Spleen (tissue), 13 donors: ENCODE measurements at places on chromosomes 1 and 21. TPM values are rescaled to one million over a fixed set of nuclear protein-coding genes. Genes with fewer than 3 reads are reported as not detected.

DNA sequence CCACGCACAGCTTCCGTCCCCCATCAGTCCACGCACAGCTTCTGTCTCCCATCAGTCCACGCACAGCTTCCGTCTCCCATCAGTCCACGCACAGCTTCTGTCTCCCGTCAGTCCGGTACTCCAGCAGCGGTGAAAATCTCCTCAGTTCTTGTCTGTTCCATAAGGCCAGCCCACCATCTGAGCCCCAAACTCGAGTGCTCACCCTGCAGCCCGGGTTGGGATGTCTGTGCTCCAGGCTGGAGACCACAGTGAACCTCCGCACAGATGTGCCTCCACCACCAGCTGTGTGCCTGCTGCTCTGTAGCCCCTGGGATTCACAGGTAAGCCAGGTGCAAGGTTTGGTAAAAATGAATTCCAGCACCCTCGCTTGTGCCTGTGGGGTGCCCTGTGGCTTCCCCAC lies 258.6 kb downstream of the NPHP4 start:
- H3K4me1 ChIP-seq, result no peaks in the 10 kb centered on the region
- H3K36me3 ChIP-seq, result no peaks in the 10 kb centered on the region
- no peak overlapping the region for H3K27ac ChIP-seq
- DNase-seq, result peak; percentile 37
- H3K4me3 ChIP-seq, result no peak overlapping the region

DNA sequence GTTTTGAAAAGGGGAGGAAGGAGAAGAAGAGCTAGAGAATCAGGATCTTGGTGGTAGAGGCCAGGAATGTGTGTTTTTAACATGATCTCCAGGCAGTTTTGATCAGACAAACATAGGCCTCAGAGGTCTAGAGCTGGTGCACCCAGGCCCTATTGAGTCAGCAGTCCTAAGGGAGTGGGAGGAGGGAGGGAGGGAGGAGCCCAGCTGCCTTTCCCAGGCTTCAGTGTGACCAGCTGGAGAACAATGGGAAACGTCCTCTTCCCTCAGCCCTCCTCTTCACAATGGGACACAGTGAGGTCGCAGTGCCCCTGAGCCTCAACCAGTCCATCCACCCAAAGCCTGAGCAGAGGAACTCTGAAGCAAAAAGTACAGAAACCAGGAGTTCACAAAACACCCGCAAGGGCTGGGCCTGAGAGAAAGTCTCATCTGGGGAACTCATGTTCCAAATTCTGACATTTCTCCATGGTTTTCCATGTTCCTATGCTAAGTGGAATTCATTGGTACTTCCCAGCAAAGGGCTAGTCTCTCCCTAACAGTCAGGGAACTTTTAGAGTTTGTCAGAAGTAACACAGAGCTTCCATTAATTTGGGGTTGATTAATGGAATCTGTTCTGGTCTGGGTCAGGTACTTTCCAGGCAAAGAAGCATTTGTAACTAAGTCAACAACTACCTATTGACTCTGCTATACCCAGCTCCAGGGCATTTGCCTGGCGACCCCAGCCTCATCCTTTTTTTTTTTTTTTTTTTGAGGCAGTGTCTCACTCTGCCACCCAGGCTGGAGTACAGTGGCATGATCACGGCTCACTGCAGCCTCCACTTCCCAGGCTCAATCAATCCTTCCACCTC lies 37.5 kb downstream of the ELAPOR1 start:
- no peaks in the 10 kb centered on the region for H3K36me3 ChIP-seq
- H3K4me1 ChIP-seq, result no peaks in the 10 kb centered on the region
- H3K4me3 ChIP-seq, result no peak overlapping the region

DNA sequence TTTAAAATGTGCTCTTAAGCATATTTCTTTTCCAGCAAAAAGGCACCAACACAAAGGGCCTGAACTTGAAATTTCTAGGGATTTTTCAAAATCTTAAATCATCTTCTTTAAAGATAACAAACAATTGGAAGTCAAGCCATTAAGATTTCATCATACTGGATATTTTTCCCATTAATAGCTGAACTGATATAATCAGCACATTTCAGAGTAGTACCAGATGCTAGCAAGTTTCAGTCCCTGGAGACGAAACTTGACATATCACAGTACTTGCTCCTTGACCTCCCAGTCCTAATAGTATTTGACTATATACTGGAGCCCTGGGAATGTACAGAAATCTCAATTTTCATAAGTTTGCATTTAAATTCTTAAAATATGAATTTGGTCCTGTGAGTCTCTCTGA lies 10.2 kb upstream of the CDC7 start:
- no peaks in the 10 kb centered on the region for H3K4me1 ChIP-seq
- DNase-seq, result no peak
- no peaks in the 10 kb centered on the region for H3K36me3 ChIP-seq
- H3K27ac ChIP-seq, result no peak overlapping the region
- H3K27me3 ChIP-seq, result no peaks in the 10 kb centered on the region

Gene PRDM16
- 0.51 TPM for total RNA-seq

Gene FLG
- not detected for total RNA-seq

- H3K27ac ChIP-seq, result peak overlapping the region; percentile 68
- H3K27me3 ChIP-seq, result no peaks in the 10 kb centered on the region
- peak overlapping the region; percentile 49 for H3K4me3 ChIP-seq
- H3K4me1 ChIP-seq, result no peaks in the 10 kb centered on the region
- DNase-seq, result no peak
Measured at GRCh38 chr1:177351361-177352108, 180.8 kb downstream of the BRINP2 start.

GRCh38 chr1:21293537-21294265 lies 3.4 kb upstream of the ECE1 start:
- peaks cover 4% of the 10 kb centered on the region for H3K36me3 ChIP-seq
- peak; percentile 86 for DNase-seq
- H3K27me3 ChIP-seq, result no peaks in the 10 kb centered on the region
- peak overlapping the region; percentile 92 for H3K27ac ChIP-seq

DNA sequence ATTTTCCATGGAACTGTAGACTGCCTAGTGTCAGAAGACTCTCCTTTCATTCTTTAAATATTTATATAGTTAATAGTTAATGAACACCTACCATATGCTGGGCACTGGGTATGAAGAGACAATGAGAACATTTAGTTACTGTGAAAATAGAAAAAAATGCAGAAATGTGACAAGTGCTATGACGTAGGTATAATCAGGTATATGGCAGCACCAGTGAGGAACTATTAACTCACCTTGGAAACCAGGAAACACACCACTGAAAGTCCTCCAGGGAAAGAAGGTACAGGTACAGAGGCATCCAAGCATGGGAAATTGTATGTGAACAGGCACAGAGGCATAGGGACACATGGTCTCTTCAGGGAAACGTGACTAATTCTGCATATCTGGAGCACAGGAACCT lies 42.3 kb downstream of the DPT start:
- H3K27ac ChIP-seq, result no peak overlapping the region
- H3K4me3 ChIP-seq, result no peak overlapping the region
- no peaks in the 10 kb centered on the region for H3K36me3 ChIP-seq
- H3K27me3 ChIP-seq, result no peaks in the 10 kb centered on the region

Gene NBPF3
- total RNA-seq, result 4.5 TPM

GRCh38 chr1:56627636-56628039 lies 17.5 kb upstream of the PRKAA2 start:
- H3K4me1 ChIP-seq, result no peaks in the 10 kb centered on the region
- no peak overlapping the region for H3K27ac ChIP-seq
- H3K4me3 ChIP-seq, result no peak overlapping the region
- H3K36me3 ChIP-seq, result no peaks in the 10 kb centered on the region
- peaks cover 10% of the 10 kb centered on the region for H3K27me3 ChIP-seq

DNA sequence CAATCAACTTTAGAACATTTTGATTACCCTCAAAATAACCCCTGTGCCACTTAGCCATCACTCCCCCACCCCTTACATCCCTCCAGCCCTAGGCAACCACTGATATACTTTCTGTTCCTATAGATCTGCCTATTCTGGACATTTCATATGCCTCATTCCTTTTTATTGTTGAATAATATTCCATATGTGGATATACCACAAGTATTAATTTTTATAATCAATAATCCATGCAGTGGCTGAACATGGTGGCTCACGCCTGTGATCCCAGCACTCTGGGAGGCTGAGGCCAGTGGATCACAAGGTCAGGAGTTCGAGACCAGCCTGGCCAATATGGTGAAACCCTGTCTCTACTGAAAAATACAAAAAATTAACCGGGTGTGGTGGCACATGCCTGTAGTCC lies 20.1 kb upstream of the MED18 start:
- no peaks in the 10 kb centered on the region for H3K36me3 ChIP-seq
- DNase-seq, result no peak
- no peak overlapping the region for H3K27ac ChIP-seq
- peaks cover 8% of the 10 kb centered on the region for H3K27me3 ChIP-seq
- H3K4me3 ChIP-seq, result no peak overlapping the region
- H3K4me1 ChIP-seq, result peaks cover 14% of the 10 kb centered on the region

Gene LCE2B
- total RNA-seq, result not detected

DNA sequence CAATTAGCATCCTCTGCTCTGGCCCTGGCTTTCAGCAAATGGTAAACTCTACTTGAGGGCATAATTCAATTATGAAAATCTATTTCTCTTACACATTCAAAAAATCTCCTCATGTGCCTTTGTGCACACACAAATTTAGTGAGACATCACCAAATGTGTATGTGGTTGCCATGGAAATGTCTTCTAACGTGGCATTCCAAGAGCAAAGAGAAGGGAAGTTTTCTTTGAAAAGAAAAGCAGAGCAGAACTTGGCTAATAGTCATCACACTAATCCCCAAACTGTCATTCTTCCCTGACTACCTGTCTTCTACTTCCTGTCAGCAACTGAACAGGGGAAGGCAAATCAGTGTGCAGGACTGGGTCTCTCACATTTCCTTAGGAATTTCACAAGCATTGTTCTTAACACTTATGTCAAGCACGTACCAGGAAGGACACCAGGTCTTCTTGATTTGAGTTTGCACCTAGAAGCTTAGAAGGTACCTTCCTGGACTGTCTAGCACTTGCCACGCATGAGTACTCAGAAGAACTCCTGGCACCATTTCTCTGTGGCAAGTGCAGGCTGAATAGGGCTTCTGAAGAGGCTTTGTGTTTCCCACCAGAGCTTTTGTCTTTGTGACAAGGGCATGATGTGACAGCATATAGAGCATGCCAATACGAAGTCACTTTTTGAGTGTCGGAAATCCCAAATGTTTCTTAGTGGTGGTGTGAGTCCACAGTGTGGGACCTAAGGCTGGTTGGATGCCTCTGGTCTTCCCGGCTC lies 32.3 kb downstream of the MAN1C1 start:
- no peak for DNase-seq
- no peaks in the 10 kb centered on the region for H3K27me3 ChIP-seq
- peaks cover 9% of the 10 kb centered on the region for H3K36me3 ChIP-seq

- DNase-seq, result no peak
- no peaks in the 10 kb centered on the region for H3K4me1 ChIP-seq
- H3K36me3 ChIP-seq, result no peaks in the 10 kb centered on the region
- H3K27ac ChIP-seq, result no peak overlapping the region
- H3K4me3 ChIP-seq, result no peak overlapping the region
Measured at GRCh38 chr1:22365331-22366295, 86.0 kb upstream of the ZBTB40 start.

- peak overlapping the region; percentile 18 for H3K4me3 ChIP-seq
- no peaks in the 10 kb centered on the region for H3K36me3 ChIP-seq
- H3K4me1 ChIP-seq, result no peaks in the 10 kb centered on the region
- DNase-seq, result peak; percentile 71
- peaks cover 13% of the 10 kb centered on the region for H3K27me3 ChIP-seq
- no peak overlapping the region for H3K27ac ChIP-seq
Measured at GRCh38 chr1:68051475-68051874, 1.0 kb upstream of the DIRAS3 start.

GRCh38 chr1:58784758-58785441 lies 1.1 kb upstream of the JUN start:
- H3K36me3 ChIP-seq, result no peaks in the 10 kb centered on the region
- H3K4me1 ChIP-seq, result peaks cover 37% of the 10 kb centered on the region
- peak overlapping the region; percentile 99 for H3K27ac ChIP-seq
- H3K4me3 ChIP-seq, result peak overlapping the region; percentile 55
- H3K27me3 ChIP-seq, result no peaks in the 10 kb centered on the region

Gene AGRN
- 10.8 TPM for total RNA-seq

Gene GPA33
- 1.1 TPM for total RNA-seq

GRCh38 chr1:24067978-24068377 lies 44.0 kb downstream of the MYOM3 start:
- H3K27ac ChIP-seq, result no peak overlapping the region
- H3K36me3 ChIP-seq, result no peaks in the 10 kb centered on the region
- H3K4me1 ChIP-seq, result peaks cover 7% of the 10 kb centered on the region
- DNase-seq, result no peak
- H3K27me3 ChIP-seq, result peaks cover 5% of the 10 kb centered on the region
- no peak overlapping the region for H3K4me3 ChIP-seq

DNA sequence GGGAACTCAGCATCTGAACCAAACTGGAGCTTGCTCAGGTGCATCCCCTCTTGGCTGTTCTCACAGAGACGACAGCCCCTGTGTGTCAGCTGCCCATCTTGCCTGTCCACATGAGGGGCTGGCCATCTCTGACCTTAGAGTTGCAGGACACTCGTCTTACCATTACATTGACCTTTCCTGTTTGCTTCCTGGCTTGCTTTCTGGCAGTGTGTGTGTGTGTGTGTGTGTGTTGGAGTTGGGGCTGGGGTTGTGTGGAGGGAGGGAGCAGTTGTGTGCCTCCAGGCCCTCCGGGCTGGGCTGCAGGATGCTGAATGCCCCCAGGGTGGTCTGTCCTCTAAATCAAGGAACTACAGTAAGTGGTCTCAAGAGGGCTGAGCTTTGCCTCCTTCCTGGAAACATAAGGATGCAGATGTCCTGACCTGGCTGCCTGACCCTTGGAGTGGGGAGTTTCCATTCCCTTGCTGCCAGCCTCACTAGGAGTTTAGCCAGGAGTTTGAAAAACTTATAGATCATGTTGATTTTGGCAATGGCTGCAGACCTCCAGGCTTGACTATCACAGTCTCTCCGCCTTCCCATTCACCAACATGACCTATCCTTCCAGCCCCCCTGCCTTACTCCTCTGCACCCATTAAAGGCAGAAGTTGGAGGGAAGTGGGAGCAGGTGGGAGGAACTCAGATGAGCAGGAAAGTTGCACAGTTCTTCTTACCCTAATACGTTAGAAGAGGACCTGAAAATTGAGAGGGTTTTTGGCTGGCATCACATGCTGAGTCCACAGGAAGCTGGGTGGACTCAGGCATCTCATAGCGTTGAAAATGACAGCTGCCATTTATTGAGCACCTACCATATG lies 19.0 kb downstream of the RASSF5 start:
- peak; percentile 51 for DNase-seq
- H3K27ac ChIP-seq, result no peak overlapping the region
- H3K36me3 ChIP-seq, result no peaks in the 10 kb centered on the region
- no peak overlapping the region for H3K4me3 ChIP-seq

GRCh38 chr1:41811051-41811795 lies 107.5 kb downstream of the HIVEP3 start:
- no peak overlapping the region for H3K4me3 ChIP-seq
- H3K27me3 ChIP-seq, result no peaks in the 10 kb centered on the region
- DNase-seq, result no peak
- H3K4me1 ChIP-seq, result peaks cover 15% of the 10 kb centered on the region
- no peaks in the 10 kb centered on the region for H3K36me3 ChIP-seq

Gene DPT
- total RNA-seq, result not detected

DNA sequence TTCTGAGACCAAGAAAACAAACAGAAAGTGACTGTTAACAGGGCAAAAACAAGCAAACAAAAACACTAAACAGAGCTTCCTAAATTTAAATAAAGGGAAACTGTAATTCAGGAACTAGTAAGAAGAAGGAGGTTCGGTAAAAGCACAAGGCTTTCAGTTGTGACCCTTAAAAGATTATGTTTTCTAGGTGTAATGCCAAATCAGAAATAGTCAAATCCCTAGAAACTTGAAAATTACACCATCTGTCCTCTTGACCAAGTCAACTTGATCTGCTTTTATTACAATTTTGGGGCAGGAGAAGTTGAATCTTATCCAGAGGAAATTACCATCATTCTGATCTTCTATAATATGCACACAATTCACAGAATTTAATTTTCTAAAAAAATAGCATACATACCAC lies 754.0 kb upstream of the ADGRL4 start:
- H3K36me3 ChIP-seq, result no peaks in the 10 kb centered on the region
- H3K4me3 ChIP-seq, result no peak overlapping the region
- no peaks in the 10 kb centered on the region for H3K27me3 ChIP-seq
- no peak overlapping the region for H3K27ac ChIP-seq
- H3K4me1 ChIP-seq, result no peaks in the 10 kb centered on the region
